ENCODE measurements at places on chromosomes 6 and 20.

- no peak for DNase-seq
These were observed 15.7 kb upstream of the SGK2 start for GRCh38 chr20:43543138-43543537.

- DNase-seq: no peak
These were observed 672.6 kb downstream of the MAFB start for GRCh38 chr20:40016392-40016791.

DNA sequence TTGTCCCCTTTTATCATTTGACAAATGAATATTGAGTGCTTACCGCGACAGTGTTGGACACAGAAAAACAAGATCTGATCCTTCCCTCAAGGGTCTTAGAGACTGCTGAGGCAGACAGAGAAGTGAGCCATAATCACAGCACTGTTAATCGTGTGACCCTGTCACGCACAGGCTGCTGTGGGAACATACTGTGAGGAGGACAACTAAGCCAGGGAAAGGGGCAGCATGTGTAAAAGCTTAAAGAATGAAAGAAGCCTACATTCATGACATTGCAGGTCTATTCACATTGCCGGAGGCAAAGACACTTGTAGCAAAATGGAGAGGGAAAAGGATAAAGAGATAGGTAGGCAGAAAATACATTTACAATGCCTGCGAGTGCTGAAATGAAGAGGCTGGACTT is 32.7 kb downstream of the TRDN start:
- no peak for DNase-seq

DNA sequence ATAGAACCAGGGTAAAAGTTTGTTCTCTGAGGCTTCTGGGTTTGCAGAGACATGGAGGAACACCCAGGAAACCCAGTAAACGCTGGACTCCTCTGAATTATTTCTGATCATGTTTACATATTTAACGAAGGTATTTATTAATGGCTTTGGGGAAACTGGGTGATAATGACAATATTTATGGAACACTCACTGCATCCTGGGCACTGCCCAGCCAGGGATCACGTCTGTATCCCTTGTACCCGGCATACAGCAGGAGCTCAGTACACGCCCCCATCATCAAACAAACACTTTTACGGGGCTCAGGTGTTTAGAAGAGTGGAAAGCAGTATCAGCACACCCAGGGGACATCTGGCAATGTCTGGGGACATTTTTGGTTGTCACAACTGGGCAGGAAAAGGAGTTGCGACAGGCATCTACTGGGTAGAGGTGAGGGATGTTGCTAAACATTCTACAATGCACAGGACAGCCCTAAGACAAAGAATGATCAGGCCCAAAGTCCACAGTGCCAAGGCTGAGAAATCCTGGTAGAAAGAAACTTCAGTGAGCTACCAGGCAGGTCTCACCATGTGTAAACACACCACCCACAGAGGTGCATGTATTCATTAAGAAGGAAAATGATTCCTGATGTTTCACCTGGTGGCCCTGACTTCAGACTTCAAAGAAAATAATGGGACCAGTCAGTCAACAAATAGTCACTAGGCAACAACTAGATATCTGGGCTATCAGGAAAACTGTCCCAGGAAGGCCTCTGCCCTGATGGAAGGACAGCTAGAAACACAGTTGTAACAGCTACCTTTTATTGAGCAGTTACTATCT is 35.3 kb downstream of the ZMYND8 start:
- DNase-seq: no peak

DNA sequence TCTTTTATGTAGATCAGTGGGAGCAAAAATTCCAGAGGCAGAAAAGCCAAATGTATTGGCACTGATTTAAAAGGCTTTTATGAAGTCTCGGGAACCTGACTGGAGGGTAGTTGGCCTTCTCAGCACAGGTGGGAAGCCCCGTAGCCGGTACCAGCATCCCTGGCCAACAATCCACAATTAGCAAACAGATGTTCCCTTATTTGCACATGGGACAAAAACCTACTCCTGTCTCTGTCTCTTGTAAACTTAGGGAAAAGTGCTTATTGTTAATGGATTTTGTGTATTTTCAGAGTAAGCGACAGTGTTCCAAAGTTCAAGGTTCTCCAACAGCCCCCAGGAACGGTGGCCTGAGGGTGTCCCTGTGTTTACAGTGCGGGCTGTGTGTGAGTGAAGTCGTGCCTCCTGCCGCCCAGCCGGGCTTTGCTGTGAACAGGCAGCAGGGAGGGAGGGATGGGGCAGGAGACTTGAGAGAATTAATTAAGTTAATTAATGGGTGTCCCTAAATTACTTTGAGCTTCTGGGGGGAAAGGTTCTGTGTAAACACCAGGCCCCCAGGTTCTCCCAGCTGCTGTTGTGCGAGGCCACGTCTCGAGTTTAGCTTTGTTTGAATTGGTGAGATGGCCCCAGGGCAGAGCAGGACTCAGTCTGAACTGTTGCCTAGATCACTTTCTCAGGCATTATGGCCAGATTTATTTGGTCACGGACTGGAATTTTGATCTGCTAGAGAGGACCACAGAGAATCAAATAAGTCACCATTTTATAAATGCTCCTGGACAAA is 3.9 kb downstream of the SYNJ2 start:
- DNase-seq: peak; percentile 56

Measured in sigmoid colon (tissue), 7 donors.